ENCODE measurements at places on chromosomes 3 and 15. TPM values are rescaled to one million over a fixed set of nuclear protein-coding genes. Genes with fewer than 3 reads are reported as not detected.

DNA sequence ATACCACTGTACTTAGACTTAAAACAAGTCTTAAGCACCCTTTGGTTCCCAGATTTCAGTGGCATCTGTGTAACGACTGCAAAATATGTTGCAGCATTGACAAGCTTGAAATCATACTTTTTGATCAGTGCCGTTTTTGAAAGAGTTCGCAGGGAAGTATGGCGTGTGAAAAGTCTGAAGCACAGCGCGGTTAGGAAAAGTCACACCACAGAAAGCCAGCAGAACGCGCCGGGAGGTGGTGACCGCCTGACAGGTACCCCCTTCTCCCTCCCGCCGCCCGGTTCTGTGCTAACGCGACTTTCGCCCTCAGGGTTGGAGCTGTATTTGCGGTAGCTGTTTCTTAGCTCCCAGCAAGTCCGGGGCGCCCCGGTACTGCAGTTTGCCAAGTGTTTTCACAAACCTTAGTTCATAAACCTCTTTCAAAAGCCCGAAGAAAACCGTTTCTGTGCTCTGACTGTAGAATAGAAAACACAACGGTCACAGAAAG, 481 bp upstream of the CRYBG3 start:
- peak overlapping the region; percentile 89 for H3K4me3 ChIP-seq
- H3K27me3 ChIP-seq: peaks cover 9% of the 10 kb centered on the region
- no peaks in the 10 kb centered on the region for H3K36me3 ChIP-seq

Gene ADCY5
- total RNA-seq: not detected

- no peak overlapping the region for H3K27ac ChIP-seq
- H3K4me3 ChIP-seq: no peak overlapping the region
- no peaks in the 10 kb centered on the region for H3K4me1 ChIP-seq
- no peak for DNase-seq
- H3K27me3 ChIP-seq: no peaks in the 10 kb centered on the region
Observed at GRCh38 chr3:77967621-77968020, 927.7 kb downstream of the ROBO2 start.

Gene CYP11A1
- total RNA-seq: 0.29 TPM

Gene ACKR4
- total RNA-seq: not detected

DNA sequence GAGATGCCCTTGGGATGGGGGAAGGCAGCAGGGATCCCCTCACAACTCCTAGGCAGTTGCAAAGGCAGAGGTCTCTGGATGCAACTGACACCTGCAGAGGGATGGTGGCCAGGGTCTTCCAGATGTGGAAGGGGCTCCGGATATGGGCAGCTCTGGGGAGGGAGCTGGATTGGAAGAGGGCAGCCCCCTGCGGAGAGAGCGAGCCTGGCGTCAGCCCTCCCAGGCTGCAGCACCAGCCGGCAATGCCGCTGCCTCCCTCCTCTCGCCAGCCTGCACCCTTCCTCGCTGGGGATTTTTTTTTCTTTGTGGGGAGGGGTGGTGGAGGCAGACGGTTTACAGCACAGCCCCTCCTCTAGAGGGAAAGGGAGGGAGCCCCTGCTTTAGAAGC, 1.6 kb downstream of the INSYN1 start:
- H3K27ac ChIP-seq: no peak overlapping the region
- H3K4me1 ChIP-seq: peaks cover 3% of the 10 kb centered on the region
- H3K36me3 ChIP-seq: no peaks in the 10 kb centered on the region
- peaks cover 40% of the 10 kb centered on the region for H3K27me3 ChIP-seq
- H3K4me3 ChIP-seq: no peak overlapping the region

Gene SNX1
- 102 TPM for total RNA-seq

DNA sequence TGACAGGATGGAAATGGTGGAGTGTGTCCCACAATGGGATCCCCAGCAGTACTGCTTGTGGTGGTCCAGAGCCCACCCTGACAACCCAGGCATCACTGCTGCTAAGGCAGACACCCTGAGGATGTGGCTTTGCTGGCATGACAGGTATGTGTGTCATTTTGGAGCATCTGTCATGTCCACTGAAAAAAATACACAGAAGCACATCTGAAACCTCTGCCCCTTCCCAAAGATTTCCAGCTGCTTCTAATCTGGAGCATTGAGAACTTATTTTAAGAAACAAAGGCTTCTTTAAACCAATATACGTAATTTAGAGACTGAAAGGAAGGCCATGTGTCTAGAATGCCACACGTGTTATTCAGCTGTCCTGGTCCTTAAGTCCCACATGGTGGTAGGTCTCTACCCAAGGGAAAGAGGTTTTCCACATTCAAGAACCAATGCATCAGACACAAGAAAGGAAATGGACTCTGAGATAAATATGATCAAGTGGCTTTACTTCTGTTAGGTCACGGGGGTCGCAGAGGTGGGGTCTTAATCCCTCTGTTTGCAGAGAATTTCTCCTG, 88.3 kb downstream of the PDZRN3 start:
- no peak overlapping the region for H3K4me3 ChIP-seq
- no peaks in the 10 kb centered on the region for H3K4me1 ChIP-seq
- no peaks in the 10 kb centered on the region for H3K36me3 ChIP-seq
- DNase-seq: no peak
- H3K27me3 ChIP-seq: no peaks in the 10 kb centered on the region
- no peak overlapping the region for H3K27ac ChIP-seq

Gene CELF6
- 0.19 TPM for total RNA-seq

DNA sequence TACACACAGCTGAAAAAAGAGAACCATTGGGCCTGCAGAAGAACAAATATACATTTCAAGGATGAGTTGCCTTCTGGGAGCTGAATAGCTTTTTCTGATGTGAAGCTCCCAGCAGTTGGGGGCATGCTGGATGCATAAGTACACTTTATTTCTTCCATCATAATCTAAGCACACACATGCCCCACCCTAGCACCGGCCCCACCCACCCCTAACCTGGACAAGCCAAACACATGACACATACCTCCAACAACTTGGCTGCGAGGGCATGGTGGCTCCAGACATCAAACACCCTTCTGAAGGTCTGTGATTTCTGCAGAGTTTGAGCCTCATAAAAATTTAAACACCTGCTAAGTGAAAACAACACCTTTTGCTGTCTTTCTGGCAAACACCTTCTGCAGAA, 307.2 kb upstream of the TRIM42 start:
- H3K36me3 ChIP-seq: no peaks in the 10 kb centered on the region
- no peaks in the 10 kb centered on the region for H3K27me3 ChIP-seq
- H3K4me3 ChIP-seq: no peak overlapping the region
- no peak overlapping the region for H3K27ac ChIP-seq
- no peak for DNase-seq

- peaks cover 51% of the 10 kb centered on the region for H3K4me1 ChIP-seq
- no peaks in the 10 kb centered on the region for H3K27me3 ChIP-seq
- H3K36me3 ChIP-seq: peaks cover 34% of the 10 kb centered on the region
Observed at GRCh38 chr3:152269831-152270734, 1.4 kb downstream of the MBNL1 start.
